ENCODE measurements at places on chromosomes 4 and X. TPM values are rescaled to one million over a fixed set of nuclear protein-coding genes. Genes with fewer than 3 reads are reported as not detected.

MAP7D3 gene
- total RNA-seq: 19.3 TPM

GPC4 gene
- total RNA-seq: 7.7 TPM

RIBC1 gene
- total RNA-seq: 2.0 TPM

- no peak for DNase-seq
These were observed 176.1 kb upstream of the MAGEB16 start for GRCh38 chrX:35622040-35622439.

DNA sequence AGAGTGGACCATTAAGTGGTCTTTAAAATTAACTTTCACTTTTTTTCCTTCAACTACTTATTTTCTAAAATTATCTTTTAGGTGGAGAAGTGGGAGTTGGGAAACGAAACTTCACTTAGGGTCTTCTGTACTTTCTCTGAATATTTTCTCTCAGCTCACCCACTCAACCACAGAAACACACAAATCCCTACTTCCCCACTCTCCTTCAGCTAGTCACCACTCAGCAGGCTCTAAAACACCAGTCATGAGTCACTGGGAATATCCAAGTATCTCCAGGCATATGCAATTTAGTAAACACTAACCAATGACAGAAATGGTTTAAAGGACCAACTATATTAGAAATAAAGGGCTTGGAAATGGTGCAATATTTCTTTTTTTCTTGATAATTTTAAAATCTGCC is 153.0 kb upstream of the RPS6KA6 start:
- DNase-seq: no peak

- DNase-seq: no peak
These were observed 18.0 kb downstream of the ARHGAP10 start for GRCh38 chr4:147749811-147750321.

- no peak for DNase-seq
These were observed 60.4 kb downstream of the PJA1 start for GRCh38 chrX:69104756-69105434.

- peak; percentile 30 for DNase-seq
These were observed 50.3 kb downstream of the HMX1 start for GRCh38 chr4:8821151-8821950.

- DNase-seq: no peak
These were observed 101.5 kb downstream of the PDGFC start for GRCh38 chr4:156870131-156870530.

DNA sequence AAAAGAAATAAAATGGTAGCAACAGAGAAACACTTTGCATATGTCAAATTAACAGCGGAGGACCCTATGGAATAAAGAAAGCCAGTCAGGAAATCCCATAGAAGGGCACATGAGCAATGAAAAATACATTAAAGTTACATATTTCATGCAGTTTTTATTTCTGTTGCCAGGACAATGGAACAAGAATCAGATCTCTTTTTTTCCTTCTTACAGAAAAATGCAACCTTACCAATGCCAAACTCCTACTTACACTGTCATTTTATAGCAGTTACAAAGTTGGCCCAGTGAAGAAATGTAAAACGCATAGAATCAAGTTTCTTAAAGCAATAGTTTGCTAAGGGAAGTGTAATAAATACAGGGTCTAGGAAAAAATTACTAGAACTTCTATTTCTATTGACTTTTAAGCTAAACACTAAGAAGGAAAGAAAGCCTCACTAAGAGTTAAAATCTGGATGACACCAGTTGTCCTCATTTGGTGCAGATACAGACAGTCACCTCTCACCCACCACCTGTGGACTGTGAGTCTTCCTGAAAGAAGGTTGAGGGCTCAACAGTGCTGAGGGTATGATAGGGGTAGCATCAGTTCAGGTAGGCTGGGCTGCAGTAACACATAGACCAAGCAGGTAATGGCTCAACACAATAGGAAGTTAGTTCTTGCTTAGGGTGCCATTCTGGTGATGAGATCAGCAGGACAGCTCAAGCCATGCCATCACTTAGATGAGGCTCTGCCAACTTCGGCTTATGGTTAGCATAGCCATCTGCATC is 224.6 kb downstream of the ANAPC10 start:
- DNase-seq: no peak

DNA sequence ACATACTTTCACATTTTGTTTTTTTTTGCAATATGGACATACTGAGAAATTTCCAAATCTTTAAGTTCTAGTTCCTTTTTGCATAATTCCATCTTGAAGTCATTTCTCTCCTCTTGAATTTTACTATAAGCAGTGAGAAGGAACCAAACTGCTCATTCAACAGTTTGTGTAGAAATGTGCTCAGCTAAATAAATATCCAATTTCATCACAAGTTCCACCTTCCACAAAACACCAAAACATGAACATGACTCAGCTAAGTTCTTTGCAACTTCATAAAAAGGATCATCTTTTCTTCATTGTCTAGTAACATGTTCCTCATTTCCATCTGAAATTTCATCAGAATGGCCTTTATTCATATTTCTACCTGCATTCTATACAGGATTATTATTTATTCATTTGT is 77.3 kb upstream of the FGF13 start:
- no peak for DNase-seq

Measured in breast epithelium (tissue), 4 donors.